ENCODE measurements at places on chromosomes 5 and 9.

DNA sequence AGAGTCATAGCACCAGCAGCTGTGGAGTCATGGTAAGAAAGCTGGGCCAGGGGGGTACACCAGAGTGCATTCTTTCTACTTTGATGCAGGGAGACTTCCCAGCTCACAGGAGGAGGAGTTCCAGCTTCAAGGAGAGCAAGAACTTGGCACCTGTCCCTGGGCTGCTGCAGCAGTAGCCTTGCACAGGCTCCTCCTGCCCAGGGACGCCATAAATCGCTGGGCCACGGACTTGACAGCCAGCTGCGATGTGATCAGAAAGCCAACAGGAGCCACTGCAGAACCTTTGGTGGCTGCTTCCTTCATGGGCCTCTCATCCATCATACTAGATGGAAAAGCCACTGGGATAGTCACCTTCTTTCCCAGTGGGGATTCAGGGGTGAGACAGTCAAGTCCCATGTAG, 234.7 kb downstream of the NMUR2 start:
- DNase-seq = no peak

DNA sequence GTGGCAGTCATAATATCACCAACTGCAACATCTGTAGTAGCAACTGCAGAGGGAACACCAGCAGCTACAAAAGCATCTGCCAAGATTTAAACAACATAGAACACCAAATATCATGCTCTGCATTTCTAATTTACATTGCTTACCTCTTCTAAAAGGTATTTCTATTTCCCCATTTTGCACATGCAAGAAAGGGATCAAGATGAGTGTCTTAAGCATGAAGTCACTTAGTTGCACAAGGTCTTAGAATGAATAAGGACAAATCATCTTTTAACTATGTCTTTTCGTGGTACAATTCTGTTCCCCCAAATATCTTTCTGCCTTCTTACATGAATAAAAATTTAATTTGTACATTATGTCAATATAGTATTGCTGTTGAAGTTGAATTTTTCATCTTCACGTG, 1746.4 kb downstream of the EFNA5 start:
- DNase-seq = no peak

GRCh38 chr9:100160021-100160420, 61.0 kb downstream of the INVS start:
- DNase-seq = no peak

DNA sequence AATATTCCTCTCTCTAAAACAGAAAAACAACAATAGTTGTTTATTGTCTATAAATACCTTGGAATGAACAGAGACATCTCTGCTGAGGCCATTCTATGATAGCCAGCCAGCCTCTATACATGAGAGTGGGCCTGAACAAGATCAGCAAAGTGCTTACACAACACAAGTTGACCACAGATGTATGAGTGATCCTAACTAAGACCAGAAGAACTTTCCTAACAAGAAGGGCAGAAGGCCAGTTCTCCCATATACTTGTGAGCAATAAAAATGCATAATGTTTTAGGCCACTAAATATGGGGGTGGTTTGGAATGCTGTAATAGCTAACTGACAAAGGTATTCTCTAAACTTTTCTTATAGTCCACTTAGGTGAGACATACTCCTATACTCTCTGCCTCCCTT, 345.7 kb downstream of the SPATA31D1 start:
- no peak for DNase-seq
